MCF 10A (cell line): ENCODE measurements at places on chromosomes 7 and 10. TPM values are rescaled to one million over a fixed set of nuclear protein-coding genes. Genes with fewer than 3 reads are reported as not detected.

- DNase-seq, result no peak
These were observed 183.1 kb upstream of the SEMA3E start for GRCh38 chr7:83832009-83832408.

GIMAP6 gene
- total RNA-seq, result not detected in 2 replicates

AKR1C3 gene
- total RNA-seq, result 22.0 and 22.9 TPM in 2 replicates

DNA sequence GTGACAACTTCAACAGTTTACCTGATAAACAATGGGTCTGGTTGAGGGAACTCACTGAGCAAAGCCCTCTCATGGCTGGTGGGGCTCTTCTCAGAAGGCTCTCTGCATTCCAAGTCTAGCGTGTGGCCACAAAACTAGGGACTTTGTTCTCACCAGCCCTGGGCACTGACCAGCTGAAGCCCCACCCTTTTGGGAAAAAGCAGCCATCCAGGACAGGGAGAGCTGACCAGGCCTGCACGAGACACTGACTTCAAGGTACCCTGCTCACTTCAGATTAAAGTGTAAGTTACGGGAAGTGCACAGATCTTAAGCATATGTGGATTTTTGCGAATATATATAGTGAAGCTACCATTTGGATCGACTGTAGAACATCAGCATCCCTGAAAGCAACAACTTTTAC lies 67.4 kb upstream of the LRRC4 start:
- DNase-seq, result no peak

- no peak for DNase-seq
These were observed 29.8 kb upstream of the FIGNL1 start for GRCh38 chr7:50479743-50480517.

DNA sequence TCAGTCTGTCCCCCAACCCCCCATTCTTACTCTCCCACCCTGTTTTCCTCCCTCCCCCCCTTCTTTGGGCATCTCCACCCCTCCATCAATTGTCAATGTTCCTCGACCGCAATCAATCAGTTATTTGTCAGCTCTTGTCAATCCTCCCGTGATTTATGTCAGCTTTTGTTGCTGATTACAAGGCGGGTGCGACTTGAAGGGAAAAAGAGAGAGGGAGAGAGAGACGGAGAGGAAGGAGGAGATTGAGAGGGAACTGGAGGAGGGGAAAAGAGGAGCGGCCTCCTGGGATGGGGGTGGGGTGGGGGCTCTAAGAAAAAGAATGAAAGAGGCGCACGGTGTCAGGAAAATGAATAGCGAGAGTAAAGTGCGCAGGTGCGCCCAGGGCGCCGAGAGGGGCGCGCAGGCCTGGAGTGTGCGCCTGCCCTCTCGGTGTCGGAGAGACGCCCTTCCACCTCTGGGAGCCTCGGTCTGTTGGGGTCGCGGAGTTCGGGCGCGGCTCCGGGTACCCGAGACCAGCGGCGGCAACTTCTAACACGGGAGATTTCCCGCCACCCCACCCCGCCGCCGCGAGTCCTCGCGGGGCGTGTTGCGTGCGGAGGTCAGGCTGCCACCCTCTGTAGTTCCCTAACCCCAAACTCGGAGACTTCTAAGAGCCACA lies 1.1 kb upstream of the ZNF503 start:
- DNase-seq, result no peak

GRCh38 chr10:122126763-122127659 lies 138.0 kb downstream of the TACC2 start:
- DNase-seq, result peak; percentile 92

DNA sequence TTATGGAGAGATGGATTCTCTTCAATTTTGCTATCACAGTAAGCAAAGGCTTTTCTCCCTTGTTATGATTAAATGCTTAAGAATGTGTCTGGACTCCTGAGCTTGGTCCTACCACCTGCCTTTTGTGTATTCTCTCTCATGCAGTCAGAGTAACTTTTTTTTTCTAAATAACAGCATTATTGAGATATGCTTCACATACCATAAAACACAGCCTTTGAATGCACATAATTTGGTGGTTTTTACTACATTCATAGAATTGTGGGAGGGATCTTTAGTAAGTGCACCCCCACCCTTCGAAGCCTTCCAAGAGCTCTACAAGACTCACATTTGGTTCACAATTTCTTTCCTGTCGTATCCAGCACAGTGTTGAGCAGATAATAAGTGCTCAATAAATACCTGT lies 175.5 kb downstream of the ADAM12 start:
- no peak for DNase-seq

DNA sequence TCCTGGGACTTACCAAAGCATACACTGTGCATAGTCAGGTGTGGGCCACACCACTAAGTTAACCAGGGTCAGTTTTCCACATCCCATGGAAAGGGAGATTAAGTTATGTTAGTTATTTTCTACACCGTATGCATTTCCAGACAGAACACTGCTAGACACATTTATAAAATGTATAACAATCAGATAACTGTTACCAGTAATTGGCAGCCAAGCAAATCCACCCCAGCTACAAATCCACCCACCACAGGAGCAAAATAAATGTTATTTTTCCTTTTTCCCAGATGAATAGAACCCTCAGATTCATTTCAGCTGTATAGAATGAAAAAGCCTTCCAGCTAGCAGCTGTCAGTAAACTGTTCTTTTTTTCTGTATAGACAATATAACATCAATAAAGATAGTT lies 256.9 kb upstream of the FZD1 start:
- no peak for DNase-seq

DNA sequence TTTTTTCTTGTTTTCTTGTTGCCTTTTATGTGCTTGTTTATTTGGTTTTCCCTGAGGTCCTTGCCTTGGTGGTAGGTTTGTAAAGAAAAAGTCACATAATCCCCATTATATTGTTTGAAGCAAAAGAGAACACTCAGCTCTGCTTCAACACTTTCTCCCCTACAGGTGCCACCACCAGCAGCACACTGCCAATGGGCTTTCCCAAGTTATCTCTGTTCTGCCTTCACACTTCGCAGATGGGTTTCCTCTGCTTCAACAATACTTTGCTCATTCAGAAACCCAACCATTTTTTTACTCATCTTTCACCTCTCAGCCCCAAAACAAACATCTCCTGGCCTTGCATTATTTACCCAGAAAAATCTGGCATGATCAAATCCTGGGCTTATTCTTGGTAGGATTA lies 375.1 kb upstream of the TEX47 start:
- no peak for DNase-seq

DNA sequence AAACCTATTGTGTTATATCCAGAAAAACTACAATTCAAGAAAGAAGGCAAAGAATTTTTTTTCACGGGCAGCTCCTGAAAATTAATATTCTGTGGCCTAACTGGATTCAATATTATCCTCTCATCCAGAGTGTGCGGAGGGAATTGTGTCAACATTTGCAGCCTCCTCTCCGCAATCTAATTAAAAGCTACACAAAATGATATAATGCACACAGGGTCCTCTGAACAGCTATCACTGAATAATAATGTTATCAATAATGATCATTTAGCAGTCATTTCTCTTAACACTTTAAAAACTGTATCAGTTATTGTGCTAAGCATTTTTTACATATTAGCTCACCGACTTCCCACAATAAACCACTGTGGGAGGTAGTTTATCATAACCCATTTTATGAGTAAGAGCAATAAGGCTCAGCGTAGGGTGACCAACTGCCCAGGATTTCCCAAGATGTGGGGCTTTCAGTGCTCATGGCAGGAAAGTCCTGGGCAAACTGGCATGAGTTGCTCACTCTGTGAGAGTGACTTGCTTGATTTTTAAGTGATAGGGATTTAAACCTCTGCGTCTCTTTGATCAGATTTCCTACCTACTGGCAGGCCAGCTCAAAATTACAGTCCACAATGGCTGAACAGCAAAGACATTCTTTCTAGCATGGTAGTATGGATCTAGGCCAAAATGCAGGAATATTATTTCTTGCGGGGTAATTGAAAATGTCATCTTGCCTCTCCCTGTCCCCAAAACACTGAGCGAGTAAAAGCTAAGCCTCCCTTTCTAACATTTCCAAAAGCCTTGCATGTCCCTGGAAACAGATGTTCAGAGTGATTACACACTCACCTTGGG lies 65.7 kb downstream of the AOAH start:
- peak; percentile 87 for DNase-seq

- DNase-seq, result no peak
These were observed 16.4 kb downstream of the OPN1SW start for GRCh38 chr7:128759242-128759641.

DNA sequence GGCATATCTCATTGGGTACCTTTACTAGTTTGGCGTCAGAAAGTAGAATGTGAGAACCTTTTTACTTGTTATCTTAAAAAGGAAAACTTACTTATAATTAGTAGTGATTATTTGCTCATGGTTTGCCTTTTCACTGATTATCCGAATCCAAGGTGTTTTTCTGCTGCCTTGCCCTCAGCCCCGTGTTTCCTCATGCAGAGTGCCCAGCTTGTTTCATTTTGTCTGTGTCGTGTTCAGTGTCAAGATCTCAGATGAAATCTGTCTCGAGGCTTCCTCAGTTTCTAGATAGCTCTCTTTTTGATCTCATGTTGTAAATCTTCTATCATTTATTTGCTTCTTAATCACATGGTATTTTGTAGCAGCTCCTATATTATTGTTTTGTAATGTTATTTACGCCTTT lies 30.1 kb downstream of the RPA3 start:
- no peak for DNase-seq

GRCh38 chr7:156475179-156475578 lies 165.4 kb upstream of the RNF32 start:
- DNase-seq, result no peak

- no peak for DNase-seq
These were observed 96.6 kb upstream of the NPTX2 start for GRCh38 chr7:98520356-98520951.

GRCh38 chr7:142795339-142795863 lies 24.6 kb downstream of the PRSS2 start:
- no peak for DNase-seq

DNA sequence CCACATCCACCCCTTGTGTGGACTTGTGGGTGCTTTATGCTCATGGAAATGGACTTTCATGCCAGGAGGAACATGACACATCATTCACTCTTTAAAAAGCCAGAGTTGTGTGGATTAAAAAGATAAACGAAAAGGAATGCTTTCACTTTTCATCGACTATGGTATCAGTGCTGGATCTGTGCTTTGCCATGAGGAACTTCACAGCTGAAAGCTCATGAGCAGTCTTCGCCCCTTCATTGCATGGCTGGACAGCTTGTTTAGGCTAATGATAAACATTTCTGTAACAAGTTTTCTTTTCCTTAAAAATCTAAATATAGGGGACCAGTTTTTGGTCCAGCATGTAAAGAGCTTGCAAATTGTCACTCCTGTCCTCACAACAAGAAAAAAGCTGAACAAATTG lies 173.6 kb upstream of the NPS start:
- no peak for DNase-seq

DNA sequence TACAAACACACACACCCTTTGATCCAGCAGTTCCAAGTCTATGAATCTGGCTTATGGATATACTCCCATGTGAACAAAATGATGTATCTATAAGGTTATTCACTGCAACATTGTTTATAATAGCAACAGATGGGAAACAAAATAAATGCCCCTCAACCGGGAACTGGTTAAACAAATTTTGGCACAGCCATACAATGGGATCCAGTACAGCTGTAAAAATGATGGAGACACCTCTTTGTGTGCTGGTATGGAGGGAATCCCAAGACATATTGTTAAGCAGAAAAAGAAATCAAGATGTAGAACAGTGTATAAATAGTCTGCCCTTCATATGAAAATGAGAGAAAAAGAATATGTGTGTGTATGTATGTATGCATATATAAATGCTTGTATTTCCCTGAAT lies 155.5 kb downstream of the SNX10 start:
- DNase-seq, result no peak

GRCh38 chr7:66013938-66014337 lies 31.9 kb upstream of the GUSB start:
- DNase-seq, result peak; percentile 60

DNA sequence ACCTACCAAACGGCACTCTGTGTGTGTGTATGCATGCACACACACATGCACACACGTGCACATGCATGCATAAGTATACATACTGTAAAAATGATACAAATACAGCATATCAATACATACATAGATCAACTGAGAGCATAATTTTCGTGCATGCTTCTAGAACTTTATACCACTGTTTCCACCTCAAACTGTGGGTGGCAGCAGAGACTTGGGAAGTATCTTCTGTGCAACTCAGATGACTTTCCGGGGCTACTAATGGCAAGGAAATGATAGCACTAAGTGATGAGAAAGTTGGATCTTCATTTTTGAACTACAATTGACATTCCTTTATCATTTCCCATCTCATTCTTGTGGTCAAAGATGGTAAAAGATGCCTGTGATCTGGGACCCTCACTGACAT lies 570.7 kb downstream of the REEP3 start:
- peak; percentile 46 for DNase-seq

DNAJC12 gene
- 9.5 and 13.8 TPM in 2 replicates for total RNA-seq

- peak; percentile 11 for DNase-seq
These were observed 1011.3 kb downstream of the XPNPEP1 start for GRCh38 chr10:108911814-108912541.

- DNase-seq, result peak; percentile 87
These were observed 50.8 kb upstream of the ABLIM1 start for GRCh38 chr10:114708717-114709335.

PIP4K2A gene
- total RNA-seq, result 24.2 and 27.5 TPM in 2 replicates

GRCh38 chr10:2011106-2011716 lies 273.9 kb upstream of the ADARB2 start:
- DNase-seq, result no peak

GRCh38 chr7:114073701-114074100 lies 154.9 kb upstream of the PPP1R3A start:
- no peak for DNase-seq

DNA sequence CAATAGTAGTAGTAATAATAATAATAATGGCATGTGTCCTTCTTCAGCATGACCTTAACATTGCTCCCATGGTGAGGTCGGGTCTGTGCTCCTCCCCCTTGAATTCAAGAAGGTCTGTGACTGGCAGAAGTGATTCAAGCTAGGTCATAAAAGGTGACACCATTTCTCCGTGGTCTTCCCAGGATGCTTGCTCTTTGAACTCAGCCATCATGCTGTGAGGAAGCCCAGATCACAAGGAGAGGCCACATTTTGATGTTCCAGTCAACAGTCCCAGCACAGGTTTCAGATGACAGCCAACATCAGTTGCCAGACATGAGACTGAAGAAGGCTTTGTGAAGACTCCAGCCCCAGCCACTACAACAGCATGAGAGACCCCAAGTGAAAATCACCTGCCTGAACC lies 83.9 kb downstream of the SEPTIN14 start:
- no peak for DNase-seq

DNA sequence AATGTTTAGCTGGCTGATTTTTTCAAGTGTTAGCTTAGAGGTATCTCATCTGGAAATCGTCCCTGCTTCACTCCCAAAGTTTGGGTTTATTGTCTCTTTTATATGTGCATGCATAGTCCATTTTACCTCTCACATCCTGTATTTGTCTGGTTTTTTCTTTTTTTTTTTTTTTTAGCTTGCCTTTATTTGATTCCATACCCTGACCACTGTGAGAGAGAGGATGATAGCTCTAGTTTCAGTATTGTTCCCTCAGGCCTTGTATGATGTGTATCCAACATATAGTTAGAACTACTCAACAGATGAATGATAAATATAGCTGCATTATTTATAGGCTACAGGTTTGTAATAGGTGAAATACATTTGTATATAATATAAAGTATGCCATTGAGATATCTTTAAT lies 29.9 kb downstream of the PCGF5 start:
- no peak for DNase-seq
